ENCODE measurements at places on chromosomes 7 and 10. TPM values are rescaled to one million over a fixed set of nuclear protein-coding genes. Genes with fewer than 3 reads are reported as not detected.

DNA sequence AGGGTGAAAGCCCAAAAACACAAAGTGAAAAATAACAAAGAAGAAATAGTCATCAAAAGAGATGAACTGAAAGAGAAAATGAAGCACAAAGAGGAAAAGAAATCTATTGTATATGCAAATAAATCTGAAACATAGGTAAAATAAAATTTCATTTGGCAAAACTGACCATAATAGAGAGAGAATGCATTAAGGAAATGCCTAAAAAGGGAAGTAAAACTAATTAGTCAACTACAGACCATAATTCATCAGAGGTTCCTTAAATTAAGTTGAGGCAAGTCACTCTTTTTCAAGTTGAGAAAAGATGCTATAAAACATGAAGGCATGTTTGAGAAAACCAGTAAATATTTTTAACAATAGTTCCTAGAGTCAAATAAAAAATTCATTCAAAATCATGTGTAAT is 233.3 kb downstream of the LRRN3 start:
- no peak for DNase-seq

DNA sequence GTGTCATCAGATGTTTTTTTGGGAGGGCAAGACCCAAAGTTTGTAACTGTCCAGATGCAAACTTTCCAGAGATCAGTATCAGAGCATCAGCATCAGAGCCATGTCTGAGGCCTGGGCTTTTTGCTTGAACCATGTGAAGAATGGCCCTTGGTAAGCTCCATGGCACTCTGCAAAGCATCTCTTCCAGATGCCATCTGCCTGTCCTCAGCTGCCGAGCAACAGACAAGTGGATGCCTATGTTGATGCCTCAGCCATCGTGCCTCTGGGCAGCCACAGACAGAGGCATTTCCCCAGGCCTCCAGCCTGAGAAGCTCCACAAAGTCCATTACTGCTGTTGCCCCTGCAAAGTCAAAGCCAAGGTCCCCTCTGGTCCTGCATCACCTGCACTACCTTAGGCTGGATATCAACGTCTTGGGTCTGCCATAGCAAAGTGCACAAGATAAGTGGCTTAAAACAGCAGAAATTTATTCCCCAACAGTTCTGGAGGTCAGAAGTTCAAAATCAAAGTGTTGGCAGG is 670.2 kb upstream of the MKI67 start:
- no peak for DNase-seq

DNA sequence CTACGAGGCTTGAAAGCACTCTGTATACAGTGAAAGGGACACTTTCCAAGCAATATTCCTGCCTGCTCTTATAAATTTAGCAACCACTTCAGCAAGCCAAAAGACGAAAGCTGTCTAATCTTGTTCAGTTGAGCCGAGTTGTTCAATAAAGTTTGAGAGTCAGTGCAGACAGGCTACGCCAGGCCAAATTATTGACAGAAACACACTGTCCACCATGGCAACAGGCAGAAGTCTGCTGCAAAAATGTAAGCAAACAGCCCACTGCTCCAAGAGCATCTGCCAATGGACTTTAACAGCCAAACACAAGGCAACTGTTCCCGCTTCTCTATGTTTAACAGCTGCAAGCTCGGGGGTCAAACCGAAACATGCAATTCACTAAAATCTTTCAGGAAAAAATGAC is 85.7 kb downstream of the GLI3 start:
- no peak for DNase-seq

- DNase-seq, result no peak
Observed at GRCh38 chr10:48944171-48944570, 4.5 kb upstream of the LRRC18 start.

- DNase-seq, result no peak
Observed at GRCh38 chr7:117741962-117742361, 131.3 kb downstream of the CTTNBP2 start.

Gene NUTM2A
- 2.3 TPM for total RNA-seq

Gene PLOD3
- 35.5 TPM for total RNA-seq

Gene CNOT4
- total RNA-seq, result 25.3 TPM
